DMS 273 treated with DMSO at 0.1 percent for 48 hours (cell line): ENCODE measurements at places on chromosomes 7 and 10.

DNA sequence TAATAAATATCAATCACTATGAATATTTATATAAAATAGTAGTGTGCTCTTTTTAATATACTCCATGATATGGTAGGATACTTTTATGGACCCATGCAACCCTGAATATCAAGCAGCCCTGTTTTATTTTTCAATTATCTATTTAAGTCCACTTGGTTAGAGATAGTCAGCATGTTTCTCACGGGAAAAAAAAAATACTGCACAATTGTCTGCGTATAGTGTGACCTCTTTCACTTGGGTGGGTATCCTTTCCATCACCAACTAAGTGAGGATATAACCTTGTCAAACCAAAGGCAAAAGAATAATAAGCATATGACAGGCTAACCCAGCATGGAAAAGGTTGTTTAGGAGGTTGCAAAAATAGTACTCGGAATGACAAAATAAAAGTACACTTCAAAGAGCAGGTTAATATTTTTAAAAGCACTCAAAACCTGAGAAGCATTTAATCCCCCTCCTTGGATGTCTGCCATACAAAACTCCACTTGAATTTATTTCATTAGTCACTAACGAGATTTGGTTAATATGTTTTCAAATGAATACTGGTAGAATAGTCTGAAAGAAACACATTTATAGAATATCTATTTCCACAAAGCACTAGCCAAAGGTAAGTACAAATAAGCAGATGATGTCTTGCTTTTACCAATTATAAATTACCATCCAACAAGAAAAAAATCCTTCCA, 76.5 kb downstream of the IMMP2L start:
- no peak for DNase-seq

DNA sequence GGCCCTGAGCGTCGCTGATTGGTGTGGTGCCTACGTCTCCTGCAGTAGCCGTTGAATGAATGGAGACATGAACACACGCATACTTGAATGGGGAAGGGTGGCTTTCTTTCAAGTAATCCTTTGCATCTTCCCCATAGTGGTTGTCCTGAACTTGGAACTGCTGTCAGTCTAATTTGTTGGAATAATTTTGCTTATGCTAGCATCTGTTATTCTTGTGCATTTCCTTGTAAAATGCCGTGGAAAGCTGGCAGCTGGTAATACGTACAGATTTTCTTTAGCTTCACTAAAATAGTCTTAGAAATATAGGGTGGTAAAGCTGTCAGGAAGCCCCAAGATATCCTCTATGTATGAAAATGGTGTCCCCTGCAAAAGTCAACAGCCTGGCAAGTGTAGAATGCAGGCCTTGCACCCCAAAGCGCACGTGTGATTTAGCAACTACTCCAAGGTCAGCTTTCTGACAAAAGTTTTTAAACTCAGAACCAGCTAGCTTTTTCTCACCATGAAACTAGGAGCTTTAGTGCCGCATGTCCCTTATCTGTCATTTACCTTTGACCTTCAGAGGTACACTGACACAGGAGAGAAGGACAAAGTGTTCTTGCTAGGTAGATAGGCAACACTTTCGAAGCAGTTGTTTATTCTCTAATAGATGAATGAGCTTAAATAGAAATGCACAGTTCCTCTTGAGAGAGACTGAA, 70.8 kb downstream of the RBM33 start:
- no peak for DNase-seq

DNA sequence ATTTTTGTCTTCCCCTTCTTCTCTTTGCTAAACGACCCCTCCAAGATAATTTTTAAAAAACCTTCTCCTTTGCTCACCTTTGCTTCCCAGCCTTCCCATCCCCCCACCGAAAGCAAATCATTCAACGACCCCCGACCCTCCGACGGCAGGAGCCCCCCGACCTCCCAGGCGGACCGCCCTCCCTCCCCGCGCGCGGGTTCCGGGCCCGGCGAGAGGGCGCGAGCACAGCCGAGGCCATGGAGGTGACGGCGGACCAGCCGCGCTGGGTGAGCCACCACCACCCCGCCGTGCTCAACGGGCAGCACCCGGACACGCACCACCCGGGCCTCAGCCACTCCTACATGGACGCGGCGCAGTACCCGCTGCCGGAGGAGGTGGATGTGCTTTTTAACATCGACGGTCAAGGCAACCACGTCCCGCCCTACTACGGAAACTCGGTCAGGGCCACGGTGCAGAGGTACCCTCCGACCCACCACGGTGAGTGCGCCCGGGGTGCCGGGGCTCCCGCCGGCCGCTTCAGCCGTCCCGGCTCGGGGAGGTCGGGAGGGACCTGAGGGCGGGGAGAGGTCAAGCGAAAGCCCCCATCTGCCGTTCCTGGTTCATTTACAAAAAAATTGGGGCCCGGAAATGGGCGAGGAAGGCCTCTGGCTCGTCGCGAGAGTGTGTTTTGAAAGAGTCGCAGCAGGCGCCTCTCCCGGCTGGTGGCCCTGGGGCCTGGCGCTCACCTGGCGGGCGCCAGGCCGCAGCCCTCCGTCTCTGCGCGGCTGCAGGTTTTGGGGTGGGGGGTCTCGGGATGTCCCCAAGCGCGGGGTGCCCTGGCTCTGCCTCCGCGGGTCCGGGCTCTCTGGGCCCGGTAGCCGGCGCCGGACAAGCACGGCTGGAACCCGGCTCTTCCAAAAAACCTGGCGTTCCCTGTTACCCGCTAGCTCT, 1.2 kb downstream of the GATA3 start:
- no peak for DNase-seq

DNA sequence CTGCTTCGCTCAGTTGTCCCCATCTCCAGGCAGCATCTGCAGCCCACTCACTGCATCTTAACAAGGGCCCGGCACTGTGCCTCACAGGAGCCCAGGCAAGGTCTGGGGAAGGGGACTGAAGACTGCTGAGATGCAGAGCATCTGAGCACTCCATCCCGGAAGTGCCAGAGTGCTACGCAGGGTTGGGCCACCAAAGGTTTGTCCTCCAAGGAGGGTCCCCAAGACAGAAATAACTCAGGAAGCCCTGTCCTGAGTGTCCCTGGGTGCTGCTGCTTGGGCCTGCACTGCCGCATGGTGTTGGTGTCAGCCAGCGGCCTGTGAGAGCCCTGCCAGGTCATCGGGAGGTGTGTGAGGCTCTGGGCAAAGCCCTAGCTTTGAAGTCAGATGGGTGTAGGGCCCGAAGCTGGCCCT, 288.2 kb upstream of the ZMIZ1 start:
- DNase-seq: no peak

DNA sequence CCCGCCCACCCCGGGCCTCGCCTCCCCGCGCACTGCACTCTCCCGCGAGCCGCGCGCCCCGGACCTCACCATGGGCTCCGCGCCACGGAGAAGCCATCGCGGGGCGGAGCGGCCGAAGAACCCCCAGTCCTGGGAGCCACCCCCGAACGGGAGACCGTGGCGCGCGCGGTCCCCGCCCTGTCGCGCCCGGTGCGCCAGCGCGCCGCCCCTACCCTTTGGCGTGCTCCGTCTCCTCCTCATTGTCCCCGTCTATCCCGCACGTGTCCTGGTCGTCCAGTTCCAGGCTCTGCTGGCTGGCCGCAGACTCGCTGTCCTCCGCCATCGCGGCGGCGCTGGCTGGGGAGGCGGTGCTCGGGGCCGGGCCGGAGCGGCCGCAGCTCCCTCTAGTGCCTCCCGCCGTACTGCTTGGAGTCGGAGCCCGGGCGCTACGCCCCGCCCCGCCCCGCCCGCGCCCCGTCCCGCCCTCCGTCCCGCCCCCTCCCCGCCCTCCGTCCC, at the start of gene NMT2:
NMT2 (minus strand) TSS at position 403 of the 495 bp plus-strand sequence; CDS start at position 322, 81 bp downstream.
- peak; percentile 34 for DNase-seq
